ENCODE measurements at places on chromosomes 11 and 22. TPM values are rescaled to one million over a fixed set of nuclear protein-coding genes. Genes with fewer than 3 reads are reported as not detected.

DNA sequence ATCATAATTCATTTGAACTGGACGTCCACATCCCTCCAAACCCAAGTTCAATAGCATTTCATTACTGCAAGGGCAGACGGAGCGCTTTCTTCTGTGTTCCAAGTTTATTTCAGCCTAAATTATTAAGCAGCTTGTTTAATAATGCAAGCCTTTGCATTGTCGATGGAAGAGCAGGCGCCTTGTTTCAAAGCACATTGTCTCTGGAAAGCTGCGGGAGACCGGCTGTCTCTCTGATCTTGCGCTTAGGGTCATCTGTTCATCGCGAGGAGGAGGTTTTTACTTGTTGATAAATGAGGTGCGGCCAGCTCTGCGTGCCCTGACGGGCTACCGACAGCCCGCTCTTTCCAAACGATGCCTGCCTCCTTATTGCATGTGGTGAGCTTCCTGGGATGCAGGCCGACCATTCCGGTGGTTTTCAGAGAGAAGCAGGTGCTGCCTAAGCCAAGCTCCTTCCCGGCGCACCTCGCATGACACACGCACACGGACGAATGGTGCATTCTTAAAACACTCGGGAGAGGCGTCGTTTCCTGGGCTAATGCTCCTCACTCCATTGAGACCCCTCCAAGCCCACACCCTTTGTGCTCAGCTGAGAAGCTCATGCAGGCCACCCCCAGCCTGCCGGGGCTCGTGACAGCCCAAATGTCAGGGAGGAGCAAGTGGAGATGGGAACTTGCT is 456.9 kb downstream of the BRD1 start:
- no peaks in the 10 kb centered on the region for H3K4me1 ChIP-seq
- no peaks in the 10 kb centered on the region for H3K36me3 ChIP-seq

DNA sequence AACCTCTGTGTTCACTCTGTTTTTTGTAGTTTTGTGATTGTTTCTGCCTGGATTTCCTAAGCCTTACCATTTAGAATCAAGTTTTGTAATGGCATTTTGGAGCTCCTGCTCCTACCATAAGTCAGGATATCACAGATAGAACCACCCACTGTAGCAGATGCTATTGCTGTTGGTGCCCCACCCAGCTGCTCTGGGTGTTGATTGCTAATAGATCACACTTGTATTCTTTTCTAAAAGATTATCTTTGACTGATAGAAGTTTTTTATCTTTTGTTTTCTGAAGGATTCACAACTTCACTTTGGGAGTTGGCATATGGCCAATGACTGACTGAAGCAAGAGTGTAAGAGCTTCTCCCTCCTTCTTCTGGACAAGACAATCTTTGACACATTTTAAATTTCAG is 76.0 kb downstream of the EHF start:
- no peak for DNase-seq
- H3K27me3 ChIP-seq, result no peaks in the 10 kb centered on the region
- H3K36me3 ChIP-seq, result no peaks in the 10 kb centered on the region
- no peaks in the 10 kb centered on the region for H3K4me1 ChIP-seq

DNA sequence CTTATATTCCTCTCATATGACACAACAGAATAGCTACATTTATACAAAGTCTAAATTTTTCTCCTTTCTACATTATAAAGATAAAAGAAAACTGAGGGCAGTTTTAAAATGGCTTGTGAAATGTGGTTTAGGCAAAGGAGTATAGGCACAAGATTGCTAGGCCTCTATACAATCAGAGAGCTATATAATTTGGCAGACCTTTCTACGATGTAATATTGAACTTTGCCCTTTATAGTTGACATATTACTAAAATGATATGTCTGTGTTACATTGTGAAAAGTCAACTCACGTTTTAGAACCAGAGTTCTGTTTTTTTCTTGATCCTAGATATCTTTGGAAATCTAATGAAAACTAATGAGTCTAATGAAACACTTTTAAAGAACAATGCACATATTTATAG is 430.2 kb downstream of the DLG2 start:
- H3K4me3 ChIP-seq, result no peak overlapping the region
- no peaks in the 10 kb centered on the region for H3K4me1 ChIP-seq
- no peak for DNase-seq
- no peaks in the 10 kb centered on the region for H3K36me3 ChIP-seq
- H3K27me3 ChIP-seq, result no peaks in the 10 kb centered on the region
- H3K27ac ChIP-seq, result no peak overlapping the region

DNA sequence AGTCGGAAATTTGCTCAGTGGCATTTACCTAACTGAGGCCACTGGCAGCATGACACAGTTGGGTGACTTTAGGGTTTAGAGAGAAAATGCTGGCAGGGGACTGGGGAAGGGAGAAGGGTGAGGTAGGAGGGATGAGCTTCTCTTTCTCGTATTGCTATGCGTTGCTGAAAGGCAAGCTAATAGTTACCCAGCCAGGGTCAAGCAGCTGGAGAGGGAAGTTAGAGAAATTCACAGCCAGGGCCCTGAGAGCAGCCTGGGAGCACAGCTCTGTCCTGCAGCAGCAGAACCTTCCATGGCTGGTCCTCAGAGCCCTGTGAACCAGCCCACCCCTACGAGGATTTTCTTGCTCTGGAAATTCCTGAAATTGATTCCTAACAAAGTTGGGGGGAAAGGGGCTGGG is 679.6 kb downstream of the NTM start:
- DNase-seq, result no peak
- no peak overlapping the region for H3K27ac ChIP-seq
- no peaks in the 10 kb centered on the region for H3K36me3 ChIP-seq
- H3K4me1 ChIP-seq, result no peaks in the 10 kb centered on the region
- no peaks in the 10 kb centered on the region for H3K27me3 ChIP-seq

DNA sequence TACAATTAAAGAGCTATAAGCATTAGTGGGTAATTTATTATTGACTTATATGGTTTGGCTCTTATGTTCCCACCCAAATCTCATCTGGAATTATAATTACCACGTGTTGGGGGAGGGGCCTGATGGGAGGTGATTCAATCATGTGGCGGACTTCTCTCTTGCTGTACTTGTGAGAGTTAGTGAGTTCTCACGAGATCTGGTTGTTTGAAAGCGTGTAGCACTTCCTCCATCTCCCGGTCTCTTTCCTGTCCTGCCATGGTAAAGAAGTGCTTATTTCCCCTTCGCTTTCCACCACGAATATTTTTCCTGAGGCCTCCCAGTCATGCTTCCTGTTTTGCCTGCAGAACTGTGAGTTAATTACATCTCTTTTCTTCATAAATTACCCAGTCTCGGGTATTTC is 28.1 kb upstream of the CHORDC1 start:
- H3K27me3 ChIP-seq, result no peaks in the 10 kb centered on the region
- no peaks in the 10 kb centered on the region for H3K4me1 ChIP-seq
- DNase-seq, result no peak
- no peak overlapping the region for H3K4me3 ChIP-seq
- H3K36me3 ChIP-seq, result no peaks in the 10 kb centered on the region
- no peak overlapping the region for H3K27ac ChIP-seq

DRG1 gene
- 58.2 TPM for polyA plus RNA-seq

IGLL1 gene
- not detected for polyA plus RNA-seq

DNA sequence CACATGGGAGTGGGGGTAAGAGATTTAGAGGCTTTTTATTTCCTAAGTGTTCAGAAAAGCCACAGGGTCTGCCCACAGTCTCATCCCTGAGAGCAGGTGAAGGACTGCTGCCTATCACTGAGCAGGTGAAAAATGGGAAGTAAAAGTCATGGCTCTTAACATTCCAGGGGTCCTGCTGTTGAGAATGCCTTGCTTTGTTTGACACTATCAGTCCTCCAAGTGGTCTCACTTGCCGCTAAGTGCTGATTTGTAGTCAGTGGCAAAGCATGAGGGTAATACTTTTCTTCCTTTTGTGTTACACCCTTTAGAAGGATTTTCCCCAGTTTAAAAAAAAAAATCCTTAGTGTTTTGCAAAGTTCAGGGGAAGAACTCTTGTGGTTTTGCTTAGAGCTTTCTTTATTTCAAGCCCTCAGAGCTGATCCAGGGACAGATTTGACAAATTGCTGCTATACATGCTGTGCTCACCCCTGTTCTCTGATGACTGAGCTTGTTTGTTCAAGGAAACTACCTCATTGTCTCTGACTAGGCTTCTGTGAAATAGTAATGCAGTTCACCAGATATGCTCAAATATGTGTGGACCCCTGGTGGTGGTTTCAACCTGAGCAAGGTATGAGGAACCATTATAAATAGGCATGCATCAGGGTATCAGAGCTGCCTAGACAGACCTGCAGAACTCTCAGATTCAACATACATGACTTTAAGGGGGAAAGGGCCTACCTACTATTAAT is 141.0 kb downstream of the ARHGAP42 start:
- no peaks in the 10 kb centered on the region for H3K36me3 ChIP-seq
- DNase-seq, result no peak
- peaks cover 9% of the 10 kb centered on the region for H3K4me1 ChIP-seq
- no peak overlapping the region for H3K4me3 ChIP-seq

ELMOD1 gene
- not detected for polyA plus RNA-seq

- H3K4me1 ChIP-seq, result no peaks in the 10 kb centered on the region
- no peaks in the 10 kb centered on the region for H3K27me3 ChIP-seq
- H3K4me3 ChIP-seq, result no peak overlapping the region
Measured at GRCh38 chr11:57453543-57454177, 6.7 kb upstream of the RTN4RL2 start.

DNA sequence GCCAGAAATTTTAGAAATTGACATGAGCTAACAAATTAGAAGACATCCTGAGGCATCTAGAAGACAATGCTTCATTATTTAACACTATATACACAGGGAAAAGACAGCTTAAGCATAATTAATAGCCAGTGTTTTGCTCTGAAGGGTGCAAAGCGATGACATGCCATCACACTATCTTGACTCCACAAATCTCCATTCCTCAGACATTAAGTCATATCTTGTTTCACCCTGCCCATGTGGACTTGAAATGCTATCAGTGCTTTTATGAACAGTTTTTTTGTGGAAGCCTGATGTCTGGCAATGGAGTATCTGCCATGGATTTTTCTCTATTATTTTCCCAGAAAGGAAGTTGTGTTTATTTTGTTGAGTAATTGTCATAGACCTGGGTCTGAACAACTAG is 2.3 kb downstream of the CARD18 start:
- H3K27me3 ChIP-seq, result no peaks in the 10 kb centered on the region
- no peak for DNase-seq
- H3K4me3 ChIP-seq, result no peak overlapping the region
- no peak overlapping the region for H3K27ac ChIP-seq

GRCh38 chr11:124920870-124921609 is 2.0 kb downstream of the HEPN1 start:
- no peaks in the 10 kb centered on the region for H3K27me3 ChIP-seq
- H3K36me3 ChIP-seq, result no peaks in the 10 kb centered on the region
- H3K4me1 ChIP-seq, result no peaks in the 10 kb centered on the region
- peak; percentile 85 for DNase-seq

- no peaks in the 10 kb centered on the region for H3K4me1 ChIP-seq
- H3K4me3 ChIP-seq, result no peak overlapping the region
- DNase-seq, result no peak
- H3K27me3 ChIP-seq, result no peaks in the 10 kb centered on the region
Measured at GRCh38 chr11:47348859-47349258, 3.6 kb downstream of the MYBPC3 start.

DNA sequence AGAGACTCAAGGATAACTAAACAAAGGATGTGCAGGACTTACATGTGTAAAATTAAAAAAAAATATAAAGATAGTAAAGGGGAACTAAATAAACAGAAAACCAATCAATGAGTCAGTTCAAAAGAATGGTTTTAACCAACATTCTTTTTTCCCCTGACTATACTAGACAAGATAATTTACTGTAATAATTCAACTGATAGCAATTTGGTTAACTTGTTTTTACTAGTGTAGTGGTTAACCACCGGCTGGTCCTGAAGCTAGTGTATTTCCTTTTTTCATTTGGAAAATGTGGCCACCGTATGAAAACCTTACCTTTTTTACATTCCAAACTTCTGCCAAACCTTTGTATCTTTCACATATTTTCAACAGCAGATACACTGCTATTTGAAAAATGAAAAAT is 123.1 kb downstream of the ARHGAP42 start:
- no peaks in the 10 kb centered on the region for H3K36me3 ChIP-seq
- H3K4me3 ChIP-seq, result no peak overlapping the region
- H3K27ac ChIP-seq, result no peak overlapping the region
- no peaks in the 10 kb centered on the region for H3K4me1 ChIP-seq
- no peaks in the 10 kb centered on the region for H3K27me3 ChIP-seq

DGCR6 gene
- 5.8 TPM for polyA plus RNA-seq

HBB gene
- polyA plus RNA-seq, result 26.3 TPM

SAA4 gene
- not detected for polyA plus RNA-seq

- H3K4me1 ChIP-seq, result no peaks in the 10 kb centered on the region
- peaks cover 6% of the 10 kb centered on the region for H3K36me3 ChIP-seq
Measured at GRCh38 chr11:78208257-78209165, 19.8 kb downstream of the USP35 start.

OR51D1 gene
- polyA plus RNA-seq, result not detected

DNA sequence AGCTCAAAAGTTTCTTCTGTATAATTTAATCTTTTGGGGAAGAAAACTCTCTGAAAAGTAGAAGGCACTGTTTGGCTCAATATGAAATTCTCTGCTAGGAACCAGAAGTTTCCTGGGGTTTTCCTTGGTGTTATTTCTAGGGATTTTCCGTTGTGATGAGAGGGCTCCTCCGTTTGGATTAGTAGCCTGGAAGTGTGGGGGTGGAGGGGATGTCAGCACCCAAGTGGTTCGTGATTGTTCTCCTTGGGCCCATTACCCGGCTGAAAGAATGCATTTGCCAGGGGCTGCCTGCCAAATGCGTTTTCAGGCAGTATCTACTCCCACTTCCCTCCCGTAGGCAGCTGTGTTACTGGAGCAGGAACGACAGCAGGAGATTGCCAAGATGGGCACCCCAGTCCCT is 4.3 kb downstream of the SF3B2 start:
- peaks cover 4% of the 10 kb centered on the region for H3K4me1 ChIP-seq
- peaks cover 19% of the 10 kb centered on the region for H3K36me3 ChIP-seq
- H3K27ac ChIP-seq, result no peak overlapping the region
- no peak for DNase-seq

DNA sequence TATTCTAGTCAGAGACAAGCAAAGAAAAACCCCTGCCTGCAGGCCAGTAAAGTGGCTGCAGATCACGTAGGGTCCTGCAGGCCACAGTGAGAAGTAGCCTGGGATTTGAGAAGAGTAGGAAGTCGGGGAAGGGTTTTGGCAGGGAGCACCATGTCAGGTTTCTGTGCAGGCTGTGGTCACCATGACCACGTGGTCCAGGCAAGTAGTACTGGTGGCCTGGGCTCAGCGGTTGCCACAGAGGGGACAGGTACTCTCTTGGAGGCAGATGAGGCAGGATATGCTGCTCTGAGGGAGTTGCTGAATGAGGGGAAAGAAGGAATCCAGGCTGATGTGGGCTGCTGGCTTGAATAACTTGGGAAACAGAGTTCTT is 46.5 kb downstream of the PISD start:
- no peak overlapping the region for H3K4me3 ChIP-seq
- no peak overlapping the region for H3K27ac ChIP-seq
- DNase-seq, result no peak

GRCh38 chr11:61114913-61115312 is 12.6 kb downstream of the CD5 start:
- H3K27me3 ChIP-seq, result no peaks in the 10 kb centered on the region
- no peak overlapping the region for H3K27ac ChIP-seq
- H3K36me3 ChIP-seq, result no peaks in the 10 kb centered on the region
- H3K4me1 ChIP-seq, result no peaks in the 10 kb centered on the region
- peak; percentile 16 for DNase-seq
- H3K4me3 ChIP-seq, result no peak overlapping the region

Data from aorta (tissue), 5 donors.